ENCODE measurements at places on chromosomes 12 and 14.

GRCh38 chr12:121575952-121576625 is 4.7 kb downstream of the KDM2B start:
- no peak for DNase-seq

DNA sequence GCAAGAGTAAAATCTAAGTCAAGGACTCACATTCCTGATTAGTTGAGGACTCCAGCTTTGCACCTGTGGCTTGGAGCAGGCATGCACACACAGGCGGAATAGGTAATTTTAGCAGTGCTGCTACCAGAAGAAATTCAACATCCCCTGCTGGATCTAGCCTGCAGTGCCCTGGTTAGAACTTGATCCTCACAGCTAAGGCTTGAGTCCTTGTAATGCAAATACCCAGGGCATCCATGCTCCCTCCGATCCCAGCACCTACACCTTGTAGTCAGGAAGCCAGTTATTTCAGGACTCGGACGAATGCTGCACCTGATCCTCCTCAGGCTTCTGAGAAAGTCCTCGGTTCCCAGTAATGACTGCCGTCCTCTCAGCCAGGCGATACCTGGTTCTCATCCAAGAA is 309.0 kb upstream of the AMIGO2 start:
- DNase-seq: no peak

- no peak for DNase-seq
Observed at GRCh38 chr14:21866479-21866878, 192.9 kb upstream of the OR4E1 start.

GRCh38 chr12:1517734-1518525 is 76.5 kb downstream of the FBXL14 start:
- DNase-seq: no peak

- DNase-seq: peak; percentile 41
Observed at GRCh38 chr12:11500188-11500860, 105.0 kb upstream of the PRB2 start.

DNA sequence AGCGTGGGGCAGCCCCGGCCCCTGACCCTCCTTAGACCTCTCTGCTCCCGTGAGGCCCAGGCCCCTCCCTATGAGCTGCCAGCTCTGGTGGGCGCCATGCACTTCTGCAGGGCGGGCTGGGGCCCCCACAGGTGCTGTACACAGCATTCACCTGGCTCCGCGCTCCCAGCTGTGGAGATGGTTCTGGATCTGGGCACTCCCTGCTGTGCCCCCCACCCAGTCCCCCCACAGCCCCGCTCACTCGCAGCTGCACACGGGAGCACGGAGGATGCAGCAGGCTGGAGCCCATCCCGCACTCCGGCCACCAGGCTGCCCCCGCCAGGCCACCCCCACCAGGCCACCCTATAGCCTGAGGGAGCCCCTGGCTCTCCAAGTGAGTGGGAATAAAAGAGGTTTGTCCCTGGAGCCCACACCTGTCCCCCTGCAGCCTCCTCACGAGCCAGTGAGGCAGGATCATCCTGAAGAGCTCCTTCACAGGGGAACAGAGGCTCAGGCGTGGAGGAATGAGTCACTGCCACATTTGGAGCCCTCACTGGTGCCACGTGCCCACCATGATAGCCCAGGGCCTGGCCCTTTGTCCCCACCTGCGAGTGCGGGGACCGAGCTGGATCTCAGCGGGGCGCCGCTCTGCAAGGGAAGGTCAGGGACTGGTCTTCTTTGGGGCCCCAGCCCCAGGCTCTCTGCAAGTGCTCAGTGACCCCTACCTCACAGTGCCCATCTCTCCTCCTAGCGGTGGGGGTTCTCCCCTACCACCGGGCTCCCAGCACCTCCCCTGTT is 1.9 kb downstream of the ADSS1 start:
- DNase-seq: no peak

- DNase-seq: no peak
Observed at GRCh38 chr12:6295094-6295811, 15.2 kb upstream of the PLEKHG6 start.

DNA sequence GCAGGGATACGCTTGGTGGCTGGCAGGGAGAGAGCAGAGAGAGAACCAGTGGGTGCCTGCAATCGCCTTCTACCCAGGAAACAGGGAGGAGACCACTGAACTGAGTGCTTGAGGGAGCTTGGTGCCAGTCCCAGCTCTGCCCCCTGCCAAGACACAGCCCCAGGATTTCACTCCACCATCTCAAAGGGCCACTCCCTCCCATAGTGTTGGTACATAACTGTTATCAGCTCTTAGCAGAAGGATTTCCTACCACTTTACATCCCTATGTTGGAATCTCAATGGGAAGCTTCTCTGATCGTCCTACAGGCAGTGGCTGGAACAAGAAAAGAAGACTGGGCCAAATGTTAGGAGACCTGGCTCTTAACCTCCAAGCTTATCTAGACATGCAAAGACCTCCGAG is 157.4 kb upstream of the FOXN3 start:
- no peak for DNase-seq

DNA sequence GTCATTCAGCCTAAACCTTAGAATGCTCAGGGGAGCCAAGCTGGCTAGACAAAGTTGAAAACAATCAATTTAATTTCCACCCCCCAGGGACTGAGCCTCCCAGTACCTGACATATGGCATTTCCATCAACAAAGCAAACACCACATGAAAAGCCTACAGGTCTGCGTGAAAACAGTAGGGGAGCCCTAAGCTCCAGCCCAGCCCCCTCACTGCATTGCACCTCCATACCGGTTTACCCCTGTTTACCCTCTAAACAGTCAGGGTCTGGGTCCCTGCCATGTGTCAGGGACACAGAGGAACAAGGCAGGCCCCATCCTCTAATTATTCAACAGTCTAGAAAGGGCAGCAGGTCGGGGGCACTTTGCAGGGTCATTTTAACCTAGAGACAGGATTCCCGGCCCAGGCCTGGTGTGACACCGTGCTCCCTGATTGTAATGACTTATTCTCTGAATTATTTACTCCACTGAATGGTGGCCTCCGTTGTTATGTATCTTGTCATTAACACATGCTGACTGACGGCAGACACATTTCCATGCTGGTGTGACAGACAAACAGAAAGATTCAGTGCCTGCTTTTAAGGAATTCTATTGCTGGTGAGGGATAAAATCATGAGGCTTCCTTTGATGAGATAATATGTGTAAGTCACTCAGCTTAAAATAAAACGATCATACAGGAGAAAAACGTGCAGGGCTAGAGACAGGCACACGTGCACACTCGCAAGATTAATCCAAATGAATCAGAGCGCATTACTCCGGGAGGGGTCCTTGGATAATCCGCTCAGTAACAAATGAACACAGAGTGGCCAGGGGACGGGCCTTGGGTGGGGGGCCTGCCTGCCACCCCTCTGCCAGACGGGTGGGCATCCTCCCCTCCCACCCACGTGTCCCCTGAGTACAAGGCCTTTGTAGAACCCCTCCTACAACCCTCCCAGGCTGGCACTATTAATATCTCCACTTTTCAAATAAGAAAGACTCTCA is 23.2 kb downstream of the CCDC88C start:
- no peak for DNase-seq

- DNase-seq: no peak
Observed at GRCh38 chr12:109734219-109735000, 20.8 kb downstream of the FAM222A start.

DNA sequence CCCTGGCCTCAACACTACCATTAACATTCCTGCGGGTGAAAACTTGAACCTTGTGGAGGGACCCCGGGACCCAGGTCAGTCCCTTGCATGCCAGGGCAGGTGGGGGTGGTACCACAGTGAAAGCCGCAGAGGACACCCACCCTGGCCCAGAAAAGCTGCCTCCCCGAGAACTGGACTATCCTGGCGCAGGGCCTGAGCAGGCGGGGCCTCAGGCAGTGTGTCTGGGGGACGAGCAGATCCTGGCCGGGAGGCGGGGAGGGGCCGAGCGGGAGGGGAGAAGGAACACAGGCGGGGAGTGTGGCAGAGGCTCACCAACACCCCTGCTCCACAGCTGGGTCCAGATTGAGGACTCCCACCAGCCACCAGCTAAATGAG is 10.0 kb downstream of the AHNAK2 start:
- DNase-seq: no peak

- no peak for DNase-seq
Observed at GRCh38 chr14:61190341-61190740, 90.8 kb downstream of the TMEM30B start.

DNA sequence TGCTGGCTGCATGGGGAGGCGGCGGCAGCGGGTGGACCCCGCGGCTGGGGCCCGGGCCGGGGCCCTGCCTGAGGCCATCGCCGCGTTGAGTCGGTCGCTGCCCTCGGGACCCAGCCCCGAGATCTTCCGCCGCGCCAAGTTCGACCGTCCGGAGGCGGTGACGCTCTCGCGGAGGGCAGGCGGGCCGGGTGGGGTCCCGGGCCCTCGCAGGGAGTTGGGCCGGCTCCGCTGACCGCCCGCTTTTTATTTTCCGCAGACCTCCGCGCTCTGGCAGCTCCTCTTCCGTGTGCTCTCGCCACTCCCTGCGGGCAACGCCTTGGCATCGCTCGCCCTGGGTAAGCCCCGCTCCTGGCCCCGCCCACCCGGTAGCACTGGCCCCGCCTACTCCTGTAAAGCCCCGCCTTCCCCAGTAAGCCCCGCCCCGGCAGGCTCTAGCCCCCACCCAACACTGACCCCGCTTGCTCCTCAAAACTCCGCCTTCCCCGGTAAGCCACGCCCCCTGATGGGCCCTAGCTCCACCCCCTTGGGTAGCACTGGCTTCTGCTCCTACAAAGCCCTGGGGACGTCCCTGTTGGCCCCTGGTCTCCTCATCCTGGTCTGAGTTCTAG is 424 bp downstream of the TEDC1 start:
- DNase-seq: peak; percentile 81

DNA sequence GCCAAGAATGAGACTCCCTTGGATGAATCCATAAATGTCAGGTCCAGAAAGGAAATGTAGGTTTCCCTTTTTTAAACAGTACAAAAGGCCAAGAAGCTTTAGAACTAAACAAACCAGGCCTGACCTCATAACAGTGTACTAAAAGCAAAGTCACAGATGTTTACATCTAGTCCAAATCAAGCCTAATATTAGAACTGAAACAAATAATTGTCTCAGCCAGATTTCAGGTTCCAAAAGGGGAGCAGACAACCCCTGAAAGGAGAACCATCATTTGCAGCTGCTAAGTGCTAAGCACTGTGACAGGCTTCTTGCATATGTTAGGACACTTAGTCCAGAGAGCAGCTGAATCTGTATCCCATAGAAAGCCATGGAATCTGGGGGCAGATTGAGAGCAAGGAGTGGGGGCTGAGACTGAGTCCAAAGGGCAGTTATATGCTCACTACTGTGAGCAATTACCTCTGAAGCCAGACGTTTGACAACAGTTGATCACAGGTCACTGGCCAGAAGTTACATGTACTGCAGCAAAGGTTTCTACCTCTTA is 90.1 kb downstream of the STXBP6 start:
- no peak for DNase-seq

GRCh38 chr12:53128780-53129569 is 25.7 kb downstream of the SOAT2 start:
- DNase-seq: no peak

DNA sequence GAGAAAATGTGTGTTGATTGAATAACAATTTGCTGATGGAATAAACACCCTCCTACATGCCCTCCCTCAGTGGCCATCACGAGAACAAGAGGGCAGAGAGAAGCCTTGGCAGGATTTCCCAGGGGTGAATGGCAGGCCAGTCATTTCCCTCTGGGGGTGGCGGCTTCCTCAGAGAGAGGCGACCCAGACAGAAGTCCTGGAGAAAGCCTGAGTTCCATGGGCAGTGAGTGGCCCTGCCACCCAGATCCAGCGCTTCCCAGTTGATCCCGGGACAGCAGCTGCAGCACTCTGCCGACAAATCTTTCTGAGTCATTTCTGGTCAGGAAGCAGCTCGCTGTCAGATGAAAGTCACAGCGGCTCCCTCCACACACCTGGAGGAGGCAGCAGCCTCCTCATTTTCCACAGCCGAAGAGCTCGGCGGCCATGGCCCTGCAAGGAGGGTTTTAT is 123.0 kb downstream of the SCARB1 start:
- DNase-seq: no peak

DNA sequence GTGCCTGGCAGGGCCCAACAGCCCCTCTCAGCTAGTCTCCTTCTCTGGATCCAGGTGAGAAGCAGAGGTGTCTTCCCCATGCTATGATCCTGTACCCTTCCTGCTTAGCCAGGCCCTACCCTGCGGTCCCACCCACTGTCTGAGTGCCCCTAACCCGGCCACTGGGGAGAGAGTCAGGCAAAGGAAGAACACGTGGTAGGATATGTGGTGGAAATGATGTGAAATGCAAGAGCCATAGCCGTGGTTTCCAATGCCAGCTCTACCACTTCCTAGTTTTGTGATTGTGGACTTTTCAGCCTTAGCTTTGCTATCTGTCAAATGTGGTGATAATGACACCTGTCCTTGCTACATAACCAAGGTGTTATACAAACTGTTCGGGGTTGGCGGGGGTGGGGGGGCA is 15.8 kb downstream of the KRT2 start:
- no peak for DNase-seq

DNA sequence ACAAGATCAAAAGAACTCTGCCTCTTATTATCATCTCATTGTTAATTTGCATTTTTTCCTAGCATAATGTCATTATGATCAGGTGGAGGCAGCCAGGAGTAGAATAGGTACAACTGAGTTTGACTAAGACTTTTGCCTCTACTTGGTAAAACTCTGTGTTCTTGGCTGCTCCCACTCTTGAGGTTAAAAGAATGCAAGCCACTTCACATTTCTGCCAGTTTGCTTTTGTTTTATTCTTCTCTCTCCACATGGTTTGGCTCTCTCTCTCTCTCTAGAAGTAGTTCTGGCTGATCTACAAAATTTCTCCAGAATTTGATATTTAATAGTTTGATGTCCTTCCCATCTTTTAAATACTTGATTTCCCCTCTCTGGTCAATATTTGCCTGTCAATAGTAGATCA is 170.7 kb upstream of the E2F7 start:
- no peak for DNase-seq

Data from stimulated activated CD8-positive, alpha-beta memory T cell treated with anti-CD3 and anti-CD28 coated beads, Interleukin-15, amount 100 ng/mL, for 1 hour (primary cell).